ENCODE measurements at places on chromosomes 12 and 14. TPM values are rescaled to one million over a fixed set of nuclear protein-coding genes. Genes with fewer than 3 reads are reported as not detected.

The CCDC184 gene
- polyA plus RNA-seq = 3.0 TPM

The MIA2 gene
- 15.3 TPM for polyA plus RNA-seq

The EXOC3L4 gene
- 0.80 TPM for polyA plus RNA-seq

The RACGAP1 gene
- 20.7 TPM for polyA plus RNA-seq

The LRTM2 gene
- polyA plus RNA-seq = 0.81 TPM
